ENCODE measurements at places on chromosomes 7 and 10.

- no peak for DNase-seq
Observed at GRCh38 chr7:35694161-35694783, 663 bp downstream of the HERPUD2 start.

GRCh38 chr10:103610083-103610472 is 116.6 kb downstream of the NEURL1 start:
- DNase-seq: no peak

DNA sequence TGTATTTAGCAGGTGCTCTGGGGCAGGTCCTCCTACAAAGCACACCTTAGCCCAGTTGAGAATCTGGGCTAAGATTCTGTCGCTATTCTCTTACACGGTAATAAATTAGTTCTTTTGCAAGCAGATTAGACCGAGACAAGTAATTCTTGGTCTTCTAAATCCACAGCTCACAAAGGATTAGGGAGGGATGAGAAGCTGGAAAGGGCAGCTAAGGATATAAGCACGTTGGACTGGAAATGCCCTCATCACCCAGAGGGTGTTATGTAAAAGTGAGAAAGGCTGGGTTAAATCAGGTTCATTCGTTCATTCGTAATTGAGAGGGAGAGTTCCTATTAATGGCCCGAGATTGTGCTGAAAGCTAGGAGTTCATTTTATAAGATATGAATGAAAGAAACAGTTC is 41.8 kb downstream of the PFKFB3 start:
- DNase-seq: no peak

DNA sequence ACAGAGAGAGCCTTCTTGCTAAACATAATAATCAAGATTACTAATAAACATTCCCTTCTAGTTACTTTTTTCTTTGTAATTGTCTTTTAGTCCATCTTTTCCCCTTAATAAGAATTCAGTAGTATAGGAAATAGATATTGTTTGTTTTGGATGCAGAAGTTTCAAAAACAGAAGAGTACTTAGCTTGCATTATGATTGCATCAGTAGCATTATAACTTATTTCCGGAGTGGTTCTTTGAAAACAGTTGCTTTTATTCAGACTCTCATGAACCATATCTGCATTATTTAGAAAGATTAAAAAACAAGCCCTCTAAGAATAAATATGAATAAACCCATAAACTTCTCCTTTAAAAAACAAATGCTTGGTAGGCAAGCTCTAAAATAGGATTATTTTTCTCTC is 34.0 kb upstream of the DKK1 start:
- no peak for DNase-seq

- no peak for DNase-seq
Observed at GRCh38 chr7:139456511-139456910, 27.0 kb downstream of the KLRG2 start.

GRCh38 chr7:100682228-100682741 is 8.7 kb downstream of the GNB2 start:
- no peak for DNase-seq

- DNase-seq: no peak
Observed at GRCh38 chr10:21355591-21356011, 169.9 kb downstream of the SKIDA1 start.

GRCh38 chr10:52757773-52758172 is 14.8 kb downstream of the MBL2 start:
- DNase-seq: no peak

GRCh38 chr7:34756691-34757090 is 98.7 kb downstream of the NPSR1 start:
- DNase-seq: no peak

DNA sequence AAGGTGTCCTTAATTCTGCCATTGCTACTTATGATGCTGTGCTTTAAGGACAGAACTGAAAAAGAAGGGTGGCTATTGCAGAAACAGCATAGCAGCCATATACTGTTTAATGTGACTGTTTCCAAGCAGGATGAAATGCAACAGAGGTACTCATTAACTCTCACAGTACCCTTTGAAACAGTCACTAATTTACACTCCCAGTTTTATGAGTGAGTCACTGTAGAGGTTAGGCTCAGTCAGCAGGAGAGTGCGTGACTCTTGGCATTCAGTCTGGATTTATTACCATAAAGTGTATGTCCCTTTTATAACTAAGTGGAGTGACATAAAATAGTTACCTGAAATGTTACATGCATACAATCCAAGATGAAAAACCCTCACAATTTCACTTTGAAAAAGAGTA is 27.7 kb downstream of the ALDH18A1 start:
- no peak for DNase-seq

GRCh38 chr10:76572021-76572420 is 1065.6 kb downstream of the KCNMA1 start:
- no peak for DNase-seq

DNA sequence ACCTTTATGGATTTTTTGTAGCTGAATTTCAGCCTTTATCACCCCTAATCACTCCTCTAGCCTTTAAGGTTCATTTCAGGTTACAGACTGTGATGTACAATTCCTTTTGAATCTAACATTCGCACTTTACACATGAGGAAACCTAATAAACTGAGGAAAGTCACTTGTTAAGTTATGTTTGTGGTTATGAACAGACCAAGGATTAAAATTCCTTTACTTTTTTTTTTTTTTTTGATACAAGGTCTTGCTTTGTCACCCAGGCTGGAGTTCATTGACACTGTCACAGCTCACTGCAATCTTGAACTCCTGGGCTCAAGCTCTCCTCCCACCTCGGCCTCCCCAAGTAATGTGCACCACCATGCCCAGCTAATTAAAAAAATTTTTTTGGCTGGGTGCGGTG is 3.6 kb downstream of the MCU start:
- no peak for DNase-seq

DNA sequence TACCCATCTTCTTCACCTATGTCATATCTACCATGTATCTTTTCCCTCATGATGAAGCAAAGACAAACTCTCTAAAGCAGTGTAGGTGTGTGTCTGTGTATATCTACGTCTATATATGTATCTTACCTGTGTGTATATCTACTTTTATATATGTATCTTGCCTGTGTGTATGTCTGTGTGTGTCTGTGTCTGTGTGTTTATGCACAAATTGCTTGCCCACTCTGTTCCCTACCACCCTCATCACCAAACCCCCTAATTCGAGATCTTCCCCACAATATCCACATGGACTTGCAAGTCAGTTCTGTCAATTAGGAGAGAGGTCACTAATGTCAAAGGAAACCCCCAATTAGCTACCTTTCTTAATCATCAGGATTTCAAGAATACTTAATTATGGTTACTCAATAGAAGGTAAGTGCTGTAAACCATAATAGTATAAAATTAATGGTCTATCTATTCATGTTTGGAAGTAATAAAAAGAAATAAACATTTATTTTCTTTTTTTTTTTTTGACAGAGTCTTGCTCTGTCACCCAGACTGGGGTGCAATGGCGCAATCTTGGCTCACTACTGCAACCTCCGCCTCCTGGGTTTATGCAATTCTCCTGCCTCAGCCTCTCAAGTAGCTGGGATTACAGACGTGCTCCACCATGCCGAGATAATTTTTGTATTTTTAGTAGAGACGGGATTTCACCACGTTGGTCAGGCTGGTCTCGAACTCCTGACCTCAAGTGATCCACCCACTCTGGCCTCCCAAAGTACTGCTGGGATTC is 43.6 kb downstream of the ANKRD61 start:
- no peak for DNase-seq

DNA sequence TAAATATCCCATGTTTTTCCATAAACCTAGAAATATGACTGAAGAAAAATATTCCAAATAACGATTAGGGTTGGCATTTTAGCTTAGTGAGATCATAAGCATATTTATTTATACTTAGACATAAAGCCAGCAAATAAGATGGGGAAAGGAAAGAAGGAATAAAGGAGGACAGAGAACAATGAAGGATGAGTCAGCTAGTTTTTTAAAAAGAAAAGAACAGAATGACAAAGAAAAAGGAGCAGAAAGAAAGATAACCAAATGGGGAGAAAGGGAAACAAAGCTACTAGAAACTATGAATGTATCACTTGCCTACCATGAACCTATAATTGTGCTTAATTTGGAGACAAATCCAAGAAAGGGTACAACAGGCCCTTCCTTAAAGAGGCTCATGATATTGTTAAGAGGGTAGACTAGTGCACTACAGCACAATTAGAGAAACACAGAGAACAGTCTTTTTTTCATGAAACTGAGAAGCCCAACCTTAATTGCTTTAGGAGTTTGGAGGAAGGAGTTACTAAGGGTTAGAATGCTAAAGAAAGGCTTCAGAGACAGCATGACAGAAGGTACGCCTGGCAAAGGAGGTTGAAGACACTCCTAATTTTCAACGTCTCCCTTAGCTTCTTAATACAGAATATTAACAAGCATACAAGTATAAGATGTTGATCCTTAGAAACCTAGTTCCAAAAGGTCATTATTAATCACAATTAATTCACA is 23.9 kb downstream of the HERPUD2 start:
- no peak for DNase-seq

DNA sequence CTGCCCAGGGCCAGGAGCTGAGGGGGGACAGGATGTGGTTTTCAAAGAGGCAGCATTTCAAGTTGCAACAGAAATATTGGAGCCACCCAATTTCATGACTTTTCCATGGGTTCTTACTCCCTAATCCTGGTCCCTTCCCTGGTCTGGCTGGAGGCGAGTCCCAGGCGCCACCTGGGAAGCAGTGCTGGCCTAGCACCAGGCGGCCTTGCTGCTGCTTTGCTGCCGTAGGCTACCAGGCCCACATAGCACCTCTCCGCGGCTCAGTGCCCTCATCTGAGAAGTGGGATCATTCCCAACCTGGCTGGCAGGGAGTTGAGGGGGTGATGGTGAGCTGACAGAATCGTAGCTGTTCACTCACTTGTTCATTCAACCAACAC is 33.7 kb downstream of the ZMIZ1 start:
- no peak for DNase-seq

DNA sequence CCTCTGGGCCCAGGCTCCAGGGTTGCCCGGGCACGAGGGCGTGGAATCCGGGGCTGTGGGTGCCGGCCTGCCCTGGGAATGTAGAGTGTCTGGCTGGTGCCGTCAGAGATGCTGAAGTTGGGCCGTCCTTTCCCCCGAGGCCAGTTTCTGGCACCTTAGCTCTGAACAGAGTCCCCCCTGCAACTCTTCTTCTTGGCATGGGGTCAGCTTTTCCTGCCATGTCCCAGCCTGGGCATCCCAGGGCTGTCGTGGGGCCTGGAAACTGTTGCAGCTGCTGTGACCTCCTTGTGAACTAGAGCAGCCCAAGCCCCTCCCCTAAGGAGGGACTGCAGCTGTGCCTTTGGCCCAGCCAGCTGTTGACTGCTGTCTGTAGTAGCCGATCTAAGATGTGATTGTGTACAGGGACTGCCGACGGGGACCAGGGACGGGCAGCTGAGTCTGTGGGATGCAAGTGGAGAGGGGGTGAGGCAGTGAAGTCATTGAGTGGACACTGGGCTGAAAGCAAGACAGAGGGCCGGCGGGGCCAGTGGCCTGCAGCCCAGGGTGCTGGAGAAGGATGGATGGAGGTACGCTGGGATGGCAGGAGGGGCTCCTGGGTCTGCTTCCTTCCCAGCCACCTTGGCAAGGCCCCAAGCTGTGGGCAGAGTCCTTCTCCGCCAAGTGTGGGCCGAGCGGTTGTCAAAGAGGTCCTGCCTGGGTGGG is 35.8 kb downstream of the GBX1 start:
- no peak for DNase-seq

GRCh38 chr7:54615-55014 is 137.8 kb upstream of the FAM20C start:
- no peak for DNase-seq

DNA sequence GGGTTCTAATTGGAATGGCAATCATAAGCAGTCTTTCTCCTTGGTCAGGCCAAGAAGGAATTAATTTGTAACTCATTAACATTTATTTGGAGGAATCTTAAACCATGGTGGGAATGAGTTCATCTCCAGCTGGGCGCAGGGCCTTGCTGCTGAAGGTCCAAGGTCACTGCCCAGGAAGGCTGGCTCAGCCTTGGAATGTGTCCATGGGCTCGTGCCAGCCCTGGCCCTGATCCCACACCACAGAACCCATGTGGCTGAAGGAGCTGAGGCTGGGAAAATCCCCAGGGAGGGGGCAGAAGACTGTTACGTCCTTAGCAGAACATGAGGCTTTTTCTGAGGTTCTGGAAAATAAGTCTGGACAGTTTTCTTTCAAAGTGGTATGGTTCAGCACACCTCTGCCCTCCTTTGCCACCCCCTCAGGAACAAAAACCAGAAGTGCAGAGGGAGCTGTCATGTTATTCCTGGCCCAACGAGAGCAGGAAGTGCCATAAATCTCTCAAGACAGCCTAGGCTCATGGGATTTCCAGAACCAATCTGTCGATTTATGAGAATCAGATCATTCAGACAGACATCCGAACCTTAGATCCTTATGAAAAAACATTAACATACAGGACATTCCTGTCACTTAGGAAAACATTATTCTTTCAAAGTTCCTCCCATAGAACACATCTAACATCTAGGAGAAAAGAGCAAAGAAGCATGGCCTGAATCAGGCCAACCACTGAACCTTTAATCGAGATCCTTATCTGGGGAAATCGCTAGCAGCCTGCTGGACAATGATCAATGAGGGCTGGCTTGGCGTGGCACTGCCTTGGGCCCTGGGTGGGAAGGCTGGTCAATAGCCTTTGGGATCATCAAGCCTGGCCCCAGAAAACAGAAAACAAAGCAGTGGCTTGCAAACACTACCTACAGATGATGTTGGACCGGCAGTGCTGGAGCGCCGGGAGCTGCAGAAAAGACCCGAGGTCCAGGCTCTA is 134.3 kb downstream of the TAX1BP1 start:
- no peak for DNase-seq

DNA sequence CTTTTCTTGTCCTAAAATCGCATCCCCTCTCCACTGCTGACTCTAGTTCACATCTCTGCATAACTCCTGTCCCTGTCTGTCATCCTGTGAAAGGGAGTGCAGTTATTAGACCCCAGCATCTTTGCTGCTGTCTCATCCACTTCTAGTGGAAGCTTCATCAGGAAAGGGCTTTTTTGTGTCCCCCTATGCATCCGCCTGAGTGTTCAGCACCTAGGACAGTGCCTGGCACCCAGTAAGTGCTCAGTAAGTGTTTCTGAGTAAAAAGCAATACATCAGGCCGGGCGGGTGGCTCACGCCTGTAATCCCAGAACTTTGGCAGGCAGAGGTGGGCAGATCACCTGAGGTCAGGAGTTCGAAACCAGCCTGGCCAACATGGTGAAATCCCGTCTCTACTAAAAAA is 211.8 kb upstream of the FOXK1 start:
- DNase-seq: no peak

DNA sequence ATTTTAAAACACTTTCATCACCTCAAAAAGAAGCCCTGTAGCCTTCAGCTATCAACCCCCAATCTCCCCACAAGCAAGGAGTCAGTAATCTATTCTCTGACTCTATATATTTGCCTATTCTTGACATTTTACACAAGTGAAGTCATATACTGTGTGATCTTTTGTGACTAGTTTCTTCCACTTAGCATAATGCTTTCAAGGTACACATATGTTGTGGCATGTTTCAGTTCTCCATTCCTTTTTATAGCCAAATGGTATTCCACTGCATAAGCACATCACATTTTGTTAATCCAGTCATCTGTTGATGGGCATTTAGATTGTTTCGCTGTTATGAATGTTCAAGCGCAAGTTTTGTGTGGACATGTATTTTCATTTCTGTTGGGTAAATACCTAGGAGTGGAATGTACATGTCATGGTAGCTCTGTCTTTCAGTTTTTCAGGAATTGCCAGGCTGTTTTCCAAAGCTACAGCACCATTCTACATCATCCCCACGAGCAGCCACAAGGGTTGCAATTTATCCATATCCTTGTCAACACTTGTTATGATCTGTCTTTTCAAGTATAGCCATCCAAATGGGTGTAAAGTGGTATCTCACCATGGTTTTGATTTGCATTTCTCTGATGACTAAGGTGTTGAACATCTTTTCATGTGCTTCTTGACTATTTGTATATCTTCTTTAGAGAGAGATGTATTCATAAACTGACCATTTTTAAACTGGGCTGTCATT is 405.6 kb downstream of the KCNMA1 start:
- DNase-seq: no peak
